ENCODE measurements at places on chromosomes 6 and 20.
A peak's percentile ranks its signal among the peaks of the same experiment; 100 is the strongest.

- no peak for DNase-seq
Measured at GRCh38 chr6:7041511-7042026, 66.2 kb upstream of the RREB1 start.

GRCh38 chr6:170438402-170438753 lies 114.7 kb downstream of the PSMB1 start:
- DNase-seq, result peak; percentile 91

DNA sequence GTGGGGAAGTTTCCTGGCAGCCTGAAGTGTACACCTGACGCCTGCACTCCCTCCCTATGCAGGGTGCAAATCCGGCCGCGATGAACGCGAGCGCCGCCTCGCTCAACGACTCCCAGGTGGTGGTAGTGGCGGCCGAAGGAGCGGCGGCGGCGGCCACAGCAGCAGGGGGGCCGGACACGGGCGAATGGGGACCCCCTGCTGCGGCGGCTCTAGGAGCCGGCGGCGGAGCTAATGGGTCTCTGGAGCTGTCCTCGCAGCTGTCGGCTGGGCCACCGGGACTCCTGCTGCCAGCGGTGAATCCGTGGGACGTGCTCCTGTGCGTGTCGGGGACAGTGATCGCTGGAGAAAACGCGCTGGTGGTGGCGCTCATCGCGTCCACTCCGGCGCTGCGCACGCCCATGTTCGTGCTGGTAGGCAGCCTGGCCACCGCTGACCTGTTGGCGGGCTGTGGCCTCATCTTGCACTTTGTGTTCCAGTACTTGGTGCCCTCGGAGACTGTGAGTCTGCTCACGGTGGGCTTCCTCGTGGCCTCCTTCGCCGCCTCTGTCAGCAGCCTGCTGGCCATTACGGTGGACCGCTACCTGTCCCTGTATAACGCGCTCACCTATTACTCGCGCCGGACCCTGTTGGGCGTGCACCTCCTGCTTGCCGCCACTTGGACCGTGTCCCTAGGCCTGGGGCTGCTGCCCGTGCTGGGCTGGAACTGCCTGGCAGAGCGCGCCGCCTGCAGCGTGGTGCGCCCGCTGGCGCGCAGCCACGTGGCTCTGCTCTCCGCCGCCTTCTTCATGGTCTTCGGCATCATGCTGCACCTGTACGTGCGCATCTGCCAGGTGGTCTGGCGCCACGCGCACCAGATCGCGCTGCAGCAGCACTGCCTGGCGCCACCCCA lies 1.2 kb downstream of the GPR6 start:
- no peak for DNase-seq

GRCh38 chr6:82775981-82776380 lies 289.7 kb downstream of the UBE3D start:
- no peak for DNase-seq

GRCh38 chr6:42664718-42665117 lies 57.7 kb downstream of the PRPH2 start:
- DNase-seq, result no peak

- no peak for DNase-seq
Measured at GRCh38 chr20:34583544-34583943, 25.0 kb downstream of the MAP1LC3A start.

GRCh38 chr6:117555882-117556498 lies 46.3 kb downstream of the GOPC start:
- no peak for DNase-seq

DNA sequence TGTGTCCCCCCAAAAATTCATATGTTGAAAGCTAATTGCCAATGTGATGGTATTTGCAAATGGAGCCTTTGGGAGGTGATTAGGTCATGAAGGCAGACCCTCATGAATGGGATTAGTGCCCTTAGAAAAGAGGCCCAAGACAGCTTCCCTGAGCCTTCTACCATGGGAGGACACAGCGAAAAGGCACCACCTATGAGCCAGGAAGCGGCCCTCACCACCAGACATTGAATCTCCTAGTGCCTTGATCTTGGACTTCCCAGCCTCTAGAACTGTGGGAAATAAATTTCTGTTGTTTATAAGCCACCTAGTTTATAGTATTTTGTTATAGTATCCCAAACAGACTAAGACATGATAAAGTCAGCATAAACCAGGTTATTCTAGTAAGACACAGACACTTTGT lies 18.9 kb downstream of the EDN1 start:
- no peak for DNase-seq

DNA sequence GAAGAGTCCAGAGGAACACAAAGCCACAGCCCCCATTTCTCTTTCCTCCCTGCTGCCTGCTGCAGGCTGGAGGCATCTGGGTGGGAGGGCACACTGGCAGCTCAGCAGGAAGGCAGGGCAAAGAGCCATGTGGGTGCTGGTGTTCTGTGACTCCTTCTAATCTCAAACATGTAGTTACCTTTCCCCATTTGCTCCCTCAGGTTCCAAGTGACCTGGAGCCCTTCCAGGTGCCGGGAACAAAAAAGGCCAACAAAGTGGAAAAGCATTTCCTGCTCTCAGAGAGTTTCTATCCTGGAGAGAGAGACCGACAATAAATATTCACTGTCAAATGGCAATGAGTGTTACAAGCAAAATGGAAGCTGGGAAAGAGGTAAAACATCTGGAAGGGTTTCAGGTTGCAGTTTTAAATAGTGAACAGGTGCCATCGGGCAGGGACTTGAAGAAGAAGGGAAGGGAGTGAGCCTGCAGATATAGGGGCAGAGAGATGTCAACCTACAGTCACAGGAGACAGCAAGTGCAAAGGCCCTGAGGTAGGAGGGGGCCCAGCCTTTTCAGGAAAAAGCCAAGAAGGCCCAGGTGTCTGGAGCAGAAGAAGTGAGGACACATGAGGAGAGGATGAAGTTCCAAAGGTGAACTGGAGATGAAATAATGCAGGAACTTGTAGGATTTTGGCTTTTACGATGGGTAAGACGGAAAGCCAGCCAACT lies 43.6 kb upstream of the IYD start:
- DNase-seq, result no peak

DNA sequence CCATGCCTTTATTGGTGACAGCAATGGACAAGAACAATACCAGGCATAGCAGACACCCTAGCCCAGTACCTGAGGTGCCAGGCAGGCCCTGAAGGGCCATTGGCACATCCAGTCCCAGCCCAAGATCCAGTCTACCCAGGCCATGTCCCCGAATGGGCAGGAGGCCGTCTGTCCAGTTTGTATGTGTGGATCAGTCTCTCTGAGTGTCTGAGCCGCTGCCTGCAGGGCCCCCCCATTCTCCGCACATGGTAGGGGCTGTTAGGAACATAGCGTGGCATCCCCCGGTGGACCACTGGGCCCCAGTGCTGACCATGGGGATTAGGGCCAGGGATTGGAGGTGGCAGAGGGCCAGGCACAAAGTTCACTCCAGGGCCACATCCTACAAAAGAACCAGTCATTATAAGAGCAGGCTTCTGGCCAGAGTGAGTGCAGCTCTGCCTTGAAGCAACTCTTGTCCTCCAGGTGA lies 5.1 kb downstream of the PCED1A start:
- no peak for DNase-seq

- no peak for DNase-seq
Measured at GRCh38 chr20:54361475-54361874, 113.9 kb upstream of the DOK5 start.

- DNase-seq, result no peak
Measured at GRCh38 chr6:107542192-107542668, 52.3 kb downstream of the SOBP start.

Data from NCI-H510A (cell line).